H7 (cell line): ENCODE measurements at places on chromosomes 12 and 14. TPM values are rescaled to one million over a fixed set of nuclear protein-coding genes. Genes with fewer than 3 reads are reported as not detected.

The FGD4 gene
- 24.0 and 36.5 TPM in 2 replicates for total RNA-seq

The NFE2 gene
- 2.2 and 2.9 TPM in 2 replicates for total RNA-seq

The NRXN3 gene
- total RNA-seq: 0.80 and 0.89 TPM in 2 replicates

The SLC6A12 gene
- total RNA-seq: 0.31 TPM in 1 of 2 replicates, not detected in the other

The GPRC5A gene
- 0.07 TPM in 1 of 2 replicates, not detected in the other for total RNA-seq

The SLC39A5 gene
- total RNA-seq: 0.48 TPM in 1 of 2 replicates, not detected in the other

The PRIM1 gene
- 44.0 and 70.2 TPM in 2 replicates for total RNA-seq
